ENCODE measurements at places on chromosomes 6 and 20.
A peak's percentile ranks its signal among the peaks of the same experiment; 100 is the strongest.

GRCh38 chr6:162856885-162857284 is 129.1 kb downstream of the PACRG start:
- DNase-seq: no peak

GRCh38 chr6:106906232-106906631 is 68.3 kb downstream of the CD24 start:
- no peak for DNase-seq

GRCh38 chr6:24140591-24140990 is 14.6 kb downstream of the NRSN1 start:
- no peak for DNase-seq

DNA sequence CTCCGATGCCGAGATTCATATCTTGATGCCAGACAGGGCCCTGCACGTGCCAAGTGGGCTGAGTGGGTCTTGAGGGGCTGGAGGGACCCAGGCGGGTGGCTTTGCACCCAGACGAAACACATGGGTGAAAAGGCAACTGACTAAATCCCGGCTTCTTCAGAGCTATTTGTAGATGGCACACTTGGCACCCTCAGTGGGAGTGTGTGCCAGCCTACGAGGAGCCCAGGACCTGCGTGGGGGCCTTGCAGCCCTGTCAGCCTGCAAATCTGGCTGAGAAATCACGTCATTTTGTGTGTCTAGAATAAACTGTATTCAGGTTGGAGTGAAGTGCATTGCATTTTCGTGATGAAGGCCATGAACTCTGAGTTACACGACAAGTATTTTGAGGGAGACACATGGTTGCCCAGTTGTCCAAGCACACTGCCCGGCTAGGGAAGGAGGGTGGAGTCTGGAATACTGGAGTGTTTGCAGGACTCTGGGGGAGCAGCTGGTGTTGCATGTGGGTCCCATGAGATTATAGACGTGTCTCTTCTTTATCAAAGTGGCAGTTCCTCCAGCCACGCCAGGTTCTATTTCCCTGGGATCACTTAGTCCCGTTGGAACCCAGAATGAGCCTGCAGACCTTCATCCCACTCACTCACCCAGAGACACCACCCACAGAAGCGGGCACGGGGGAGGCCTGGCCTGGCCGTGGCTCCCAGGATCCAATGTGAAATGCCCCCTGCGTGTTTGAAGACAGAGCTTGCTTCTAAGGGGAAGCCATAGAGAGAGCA is 60.2 kb downstream of the DLL1 start:
- DNase-seq: no peak

DNA sequence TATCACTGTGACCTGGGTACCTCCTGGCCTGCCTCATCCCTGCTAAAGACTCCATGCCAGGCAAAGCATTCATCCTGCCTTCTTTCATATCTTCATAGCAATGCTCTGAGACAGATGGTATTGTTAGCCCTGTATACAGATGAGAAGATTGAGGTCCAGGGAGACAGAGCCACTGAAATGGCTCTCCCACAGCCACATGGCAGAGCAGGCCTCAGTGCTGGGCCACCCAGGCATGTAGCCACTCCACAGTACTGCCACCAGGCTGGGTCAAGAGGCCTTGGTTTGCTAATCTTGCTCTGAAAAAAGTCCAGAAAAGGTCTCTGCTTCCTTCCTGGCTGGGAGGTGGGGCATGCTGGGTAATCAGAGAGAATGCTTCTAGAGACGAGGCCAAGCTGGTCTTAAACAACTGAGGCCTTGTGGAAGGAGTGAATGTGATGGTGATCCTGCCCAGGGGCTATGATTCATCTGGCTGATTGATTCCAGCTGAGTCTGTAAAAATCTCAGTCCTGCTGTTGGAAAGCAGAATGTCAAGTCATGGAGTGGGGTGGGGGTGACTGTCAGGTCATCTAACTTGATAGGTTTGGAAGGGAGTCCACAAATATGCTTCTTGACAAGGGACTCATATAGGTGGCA is 29.8 kb downstream of the HM13 start:
- no peak for DNase-seq

DNA sequence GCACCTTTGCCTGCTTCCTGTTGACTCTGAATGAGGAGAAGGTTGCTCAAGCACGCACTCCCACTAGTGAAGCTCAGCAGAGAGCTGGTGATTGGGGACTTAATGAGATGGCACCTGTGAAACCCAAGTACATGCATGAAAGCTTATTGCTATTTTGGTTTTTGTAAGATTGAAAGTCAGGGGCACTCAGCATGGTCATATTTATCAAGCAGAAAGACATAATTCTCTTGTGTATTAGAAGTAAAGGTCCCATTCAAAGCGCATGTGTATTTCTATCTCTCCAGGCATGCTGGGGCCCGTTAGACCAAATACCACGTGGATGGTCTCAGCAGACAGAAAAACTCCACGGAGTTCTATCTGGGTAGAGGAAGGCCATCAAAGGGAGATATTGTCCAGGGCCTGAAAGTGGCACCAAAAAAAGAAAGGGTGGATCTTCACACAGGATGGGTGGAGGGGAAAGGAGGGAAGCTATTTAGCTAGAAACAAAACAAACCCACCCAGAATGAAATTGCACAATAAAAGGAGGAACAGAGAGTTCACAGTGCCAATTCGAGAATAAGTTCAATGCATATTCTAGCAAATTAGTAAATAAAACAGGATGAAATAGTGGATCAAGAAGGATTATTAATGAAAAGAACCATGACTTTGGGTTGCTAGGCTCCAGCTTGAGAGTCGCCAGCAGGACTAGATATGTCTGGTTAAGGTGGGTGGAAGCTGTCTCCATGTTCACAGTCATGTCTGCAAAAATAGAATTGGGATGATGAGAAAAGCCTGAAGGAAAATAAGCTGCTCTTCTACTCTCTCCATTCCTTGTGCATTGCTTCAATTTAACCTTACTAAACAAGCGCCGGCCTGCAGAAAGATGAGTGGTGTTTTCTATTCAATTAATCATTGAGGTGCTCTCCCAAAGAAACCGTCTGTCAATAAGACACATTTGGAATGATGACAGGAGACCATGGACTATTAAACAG is 224.9 kb upstream of the DTNBP1 start:
- no peak for DNase-seq

DNA sequence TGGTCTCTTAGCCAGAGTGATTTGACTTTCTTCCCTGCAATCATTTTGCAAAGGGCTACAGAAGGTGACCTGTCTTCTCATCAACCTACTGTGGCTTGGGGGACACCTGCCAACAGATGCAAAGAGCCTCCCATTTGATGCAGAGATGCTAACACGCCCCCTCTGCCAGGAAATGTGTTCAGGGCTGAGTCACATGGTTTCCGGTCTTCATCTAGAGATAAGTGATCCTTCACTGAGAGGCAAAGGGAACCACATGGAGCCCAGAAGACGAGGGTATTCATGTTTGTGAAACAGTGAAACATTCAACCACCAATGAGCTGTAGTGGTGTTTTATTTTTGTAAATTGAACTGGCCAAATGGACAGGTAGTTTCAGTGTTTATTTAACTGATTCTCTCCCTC is 109.0 kb upstream of the RIN2 start:
- no peak for DNase-seq

- no peak for DNase-seq
Observed at GRCh38 chr6:44545224-44545623, 157.7 kb downstream of the CDC5L start.

GRCh38 chr20:58256842-58257241 is 28.4 kb upstream of the ANKRD60 start:
- DNase-seq: no peak

GRCh38 chr20:46837083-46837482 is 57.6 kb upstream of the EYA2 start:
- DNase-seq: no peak

DNA sequence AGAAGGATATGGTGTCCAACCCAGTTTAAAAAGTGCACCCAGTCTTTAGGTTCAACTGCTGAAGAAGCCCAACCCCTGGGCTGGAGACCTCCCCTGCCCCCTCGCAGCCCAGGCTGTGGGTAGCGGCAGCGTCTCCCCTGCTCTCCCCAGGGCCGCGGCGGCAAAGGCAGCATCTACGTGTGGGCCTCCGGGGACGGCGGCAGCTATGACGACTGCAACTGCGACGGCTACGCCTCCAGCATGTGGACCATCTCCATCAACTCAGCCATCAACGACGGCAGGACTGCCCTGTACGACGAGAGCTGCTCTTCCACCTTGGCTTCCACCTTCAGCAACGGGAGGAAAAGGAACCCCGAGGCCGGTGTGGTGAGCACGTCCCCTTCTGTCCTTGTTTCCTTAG is 77.6 kb downstream of the BFSP1 start:
- DNase-seq: no peak

DNA sequence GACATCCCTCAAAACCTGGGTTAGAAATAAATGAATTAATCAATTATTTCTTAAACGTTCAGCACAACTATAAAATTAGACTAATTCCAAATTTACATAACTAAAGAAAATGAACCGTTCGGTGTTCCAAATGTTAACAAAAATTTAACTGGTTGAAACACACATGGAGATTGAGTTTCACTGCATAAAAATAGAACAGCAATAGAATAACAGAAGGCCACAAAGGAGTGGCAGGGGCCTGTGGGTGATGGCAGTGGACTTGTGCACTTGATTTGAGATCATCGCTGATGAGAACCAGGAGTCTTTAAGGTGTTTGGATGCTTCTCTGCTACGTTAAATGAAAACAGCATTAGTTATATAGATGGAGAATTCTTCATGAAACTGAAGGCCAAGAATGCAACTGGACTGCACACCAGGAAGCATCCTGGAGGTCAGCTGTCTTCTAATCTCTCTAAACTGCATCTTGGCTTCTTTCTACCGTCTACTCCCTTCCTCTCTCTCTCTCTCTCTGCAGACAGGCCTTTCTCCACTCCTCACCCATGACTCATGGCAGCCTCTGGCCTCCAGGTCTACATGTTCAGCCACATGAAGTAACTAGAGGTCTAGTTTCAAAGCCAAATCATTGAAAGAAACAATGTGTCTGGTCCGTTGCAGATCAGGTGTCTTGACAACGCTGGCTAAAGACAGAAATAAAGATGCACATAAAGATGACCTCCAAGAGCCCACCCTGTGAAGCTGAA is 111.3 kb downstream of the SIM1 start:
- no peak for DNase-seq

DNA sequence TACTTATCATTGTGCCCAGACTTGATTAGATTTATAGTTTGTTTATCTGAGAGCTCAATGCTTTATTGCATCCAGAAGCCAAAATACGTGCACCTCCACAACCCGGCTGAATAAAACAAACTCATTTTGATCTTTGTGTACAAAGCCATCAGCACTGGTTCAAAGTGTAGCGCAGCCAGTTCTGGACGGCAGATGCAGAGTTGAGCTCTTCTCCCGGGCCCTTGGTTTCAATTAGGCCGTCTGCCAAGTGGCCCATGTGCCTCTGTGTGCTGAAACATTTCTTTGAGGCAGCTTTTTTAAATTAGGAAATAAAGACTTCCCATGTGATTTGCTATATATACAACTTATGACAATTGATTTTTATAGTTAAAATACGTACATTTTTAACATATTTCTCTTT is 96.2 kb upstream of the RSPO3 start:
- no peak for DNase-seq

GRCh38 chr20:5191829-5192569 is 65.2 kb downstream of the CDS2 start:
- DNase-seq: no peak

- peak; percentile 23 for DNase-seq
Observed at GRCh38 chr6:125314009-125314581, 12.3 kb upstream of the HDDC2 start.

DNA sequence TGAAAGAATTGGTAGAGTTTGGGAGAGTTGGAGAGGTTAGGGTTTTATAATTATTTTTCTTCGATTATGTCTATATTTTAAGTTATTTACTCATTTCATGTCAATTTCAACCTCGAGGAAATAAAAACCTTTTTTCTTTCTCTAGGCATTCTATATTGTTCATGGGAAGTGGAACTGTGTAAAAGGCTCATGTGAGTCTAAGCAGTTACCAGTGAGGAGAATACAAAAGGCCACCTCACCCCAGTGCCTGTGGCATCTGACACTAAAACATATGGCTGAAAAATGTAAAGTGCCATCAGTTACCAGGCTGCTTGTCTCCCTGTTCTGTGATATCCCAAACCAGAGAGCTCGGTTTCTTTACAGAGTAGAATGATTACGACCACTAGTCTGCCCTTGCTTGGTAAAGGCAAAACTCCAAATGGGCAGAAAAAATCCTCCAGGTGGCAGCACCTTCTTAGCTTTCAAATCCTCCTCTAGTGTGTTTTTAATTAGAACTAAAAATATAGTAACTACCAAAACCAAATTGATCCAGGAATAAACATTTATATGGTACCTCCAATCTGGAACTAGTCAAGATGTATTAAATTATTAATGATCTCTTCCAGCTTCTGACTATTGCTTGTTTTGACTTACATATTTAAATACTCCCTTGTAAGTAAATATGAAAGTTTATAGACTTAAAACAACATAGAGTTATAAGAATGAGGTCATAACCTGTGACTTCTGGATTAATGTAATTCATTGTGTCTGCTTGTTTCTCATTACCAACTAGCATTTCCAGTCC is 122.6 kb upstream of the MCHR2 start:
- peak; percentile 6 for DNase-seq

- DNase-seq: peak; percentile 17
Observed at GRCh38 chr6:28758046-28758817, 165.6 kb downstream of the TRIM27 start.

GRCh38 chr6:2510316-2510715 is 240.4 kb downstream of the MYLK4 start:
- no peak for DNase-seq

GRCh38 chr6:27205375-27206278 is 41.9 kb upstream of the PRSS16 start:
- DNase-seq: no peak

Data from activated T-cell treated with anti-CD3 and anti-CD28 coated beads for 48 hours (primary cell).